A549 treated with dexamethasone at 1 μM for 4 hours (cell line): ENCODE measurements at places on chromosomes 1 and 21. TPM values are rescaled to one million over a fixed set of nuclear protein-coding genes. Genes with fewer than 3 reads are reported as not detected.

UMODL1 gene
- not detected in 5 replicates for total RNA-seq

COL11A1 gene
- 2.6 to 3.2 TPM (median 2.7 TPM) in 5 replicates for total RNA-seq

NOS1AP gene
- 0.14 to 0.40 TPM (median 0.27 TPM) in 5 replicates for total RNA-seq

TNFRSF9 gene
- total RNA-seq = 2.3 to 3.7 TPM (median 2.9 TPM) in 5 replicates

PGLYRP3 gene
- total RNA-seq = not detected in 5 replicates

EXO5 gene
- total RNA-seq = 3.3 to 5.1 TPM (median 4.4 TPM) in 5 replicates

NBPF6 gene
- not detected in 5 replicates for total RNA-seq

ELF3 gene
- 101 to 133 TPM (median 107 TPM) in 5 replicates for total RNA-seq

EXO1 gene
- 21.8 to 28.5 TPM (median 25.3 TPM) in 5 replicates for total RNA-seq

HMCN1 gene
- 0.02 to 0.08 TPM (median 0.05 TPM) in 5 replicates for total RNA-seq

CENPF gene
- total RNA-seq = 71.3 to 85.3 TPM (median 81.8 TPM) in 5 replicates

ZNF683 gene
- total RNA-seq = not detected in 5 replicates

S100A7 gene
- not detected in 5 replicates for total RNA-seq

BMP8A gene
- 0.08 to 0.20 TPM (median 0.11 TPM) in 5 replicates for total RNA-seq

RNF223 gene
- 0.13 to 0.20 TPM (median 0.18 TPM) in 5 replicates for total RNA-seq

ADAMTSL4 gene
- 2.8 to 7.6 TPM (median 6.2 TPM) in 5 replicates for total RNA-seq

FMO5 gene
- 0.17 to 0.46 TPM (median 0.39 TPM) in 5 replicates for total RNA-seq

SWT1 gene
- total RNA-seq = 1.5 to 2.0 TPM (median 1.8 TPM) in 5 replicates

LRRN2 gene
- total RNA-seq = 9.6 to 13.7 TPM (median 11.8 TPM) in 5 replicates

ADGRL2 gene
- 7.2 to 9.5 TPM (median 9.3 TPM) in 5 replicates for total RNA-seq

CCDC185 gene
- 0.05 to 0.09 TPM (median 0.06 TPM) in 3 of 5 replicates, not detected in the others for total RNA-seq

FAAP20 gene
- total RNA-seq = 36.0 to 57.8 TPM (median 54.6 TPM) in 5 replicates

CFH gene
- 3.7 to 5.8 TPM (median 4.4 TPM) in 5 replicates for total RNA-seq

RAB42 gene
- total RNA-seq = 2.5 to 4.0 TPM (median 3.1 TPM) in 5 replicates

CLDN17 gene
- not detected in 5 replicates for total RNA-seq
